ENCODE measurements at places on chromosomes 6 and 20. TPM values are rescaled to one million over a fixed set of nuclear protein-coding genes. Genes with fewer than 3 reads are reported as not detected.
A peak's percentile ranks its signal among the peaks of the same experiment; 100 is the strongest.

DNA sequence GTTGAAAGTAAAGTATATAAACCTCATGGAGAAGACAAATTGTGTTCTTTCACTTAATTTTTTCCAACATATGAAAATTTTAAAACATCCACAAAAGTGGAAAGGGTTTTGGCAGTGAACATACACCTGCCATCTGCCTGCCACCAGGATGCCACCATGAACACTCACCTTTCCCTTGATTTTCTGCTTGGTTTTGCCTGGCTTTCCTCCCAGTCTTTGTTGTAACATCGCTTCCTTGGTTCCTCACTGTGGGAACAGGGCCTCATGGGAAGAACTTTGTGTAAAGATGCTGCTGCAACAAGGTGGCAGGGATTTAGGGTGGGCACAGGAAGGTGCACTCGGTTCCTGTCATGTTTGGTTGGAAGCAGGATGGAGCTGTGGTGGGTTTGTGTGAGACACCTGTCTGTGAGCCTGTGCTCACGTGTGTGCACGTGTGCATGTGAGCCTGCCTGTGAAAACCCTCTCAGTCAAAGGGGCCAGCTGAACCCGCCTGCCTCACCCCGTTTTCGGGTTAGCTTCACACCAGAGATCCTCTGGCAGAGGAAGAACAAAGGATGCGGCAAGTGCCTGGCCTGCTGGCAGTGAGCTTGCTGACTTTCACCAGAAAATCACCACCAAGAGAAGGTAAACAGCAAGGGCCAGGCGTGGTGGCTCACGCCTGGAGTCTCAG, 11.0 kb upstream of the RBM38 start:
- peak; percentile 56 for DNase-seq

The PRIM2 gene
- 3.7 TPM for total RNA-seq

The DDX39B gene
- 201 TPM for total RNA-seq

The RAB23 gene
- 19.5 TPM for total RNA-seq

The MOCS1 gene
- total RNA-seq: 22.1 TPM

The GJA10 gene
- not detected for total RNA-seq

The PDYN gene
- not detected for total RNA-seq
